ENCODE measurements at places on chromosomes 5 and 9.

- DNase-seq: no peak
These were observed 63.5 kb downstream of the MEF2C start for GRCh38 chr5:88819301-88819999.

- DNase-seq: no peak
These were observed 71.1 kb upstream of the FRRS1L start for GRCh38 chr9:109238125-109238524.

DNA sequence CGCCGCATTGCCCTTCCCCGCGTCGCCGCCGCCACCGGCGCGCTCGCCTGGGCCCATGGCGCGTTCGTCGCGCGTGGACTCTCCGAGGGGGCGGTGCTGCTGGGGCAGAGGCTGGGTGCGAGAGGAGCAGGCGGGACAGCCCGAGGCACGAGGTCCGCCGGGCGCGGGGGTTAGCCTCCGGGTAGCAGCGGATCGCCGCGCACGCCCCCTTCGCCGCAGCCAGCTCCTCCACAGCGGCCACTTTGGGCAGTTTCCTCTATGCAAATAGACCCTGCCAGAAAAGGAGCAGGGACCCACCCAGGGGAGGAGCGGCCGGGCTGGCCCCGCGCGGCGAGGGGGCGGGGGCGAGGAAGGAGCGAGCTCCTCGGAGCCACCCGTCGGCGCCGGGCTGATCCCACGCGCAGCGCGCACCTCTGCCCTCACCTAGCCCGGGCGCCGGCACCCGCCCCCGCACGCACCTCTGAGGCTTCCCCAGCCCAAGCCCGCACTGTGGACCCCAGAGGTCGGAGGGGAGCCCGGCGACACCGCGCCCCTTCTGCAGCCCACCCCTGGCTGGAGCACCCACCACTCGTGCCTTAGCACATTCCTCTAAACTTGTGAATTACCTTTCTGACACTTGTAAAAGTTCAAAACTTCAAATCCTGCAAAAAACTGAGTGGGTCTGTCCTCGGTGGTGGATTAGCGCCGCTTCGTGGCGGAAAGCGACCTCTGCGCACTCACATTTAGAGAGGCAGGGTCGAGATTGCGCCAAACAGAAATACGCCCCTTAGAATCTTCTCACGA is at the start of gene COL23A1:
Gene COL23A1 (minus strand): TSS at position 253 of the 783 bp plus-strand sequence.
- peak; percentile 42 for DNase-seq

- no peak for DNase-seq
These were observed 19.5 kb downstream of the TRIM32 start for GRCh38 chr9:116706310-116707290.

GRCh38 chr5:63164339-63164738 is 585.7 kb downstream of the LRRC70 start:
- no peak for DNase-seq

- no peak for DNase-seq
These were observed 117.0 kb upstream of the GNA14 start for GRCh38 chr9:77764894-77765780.

DNA sequence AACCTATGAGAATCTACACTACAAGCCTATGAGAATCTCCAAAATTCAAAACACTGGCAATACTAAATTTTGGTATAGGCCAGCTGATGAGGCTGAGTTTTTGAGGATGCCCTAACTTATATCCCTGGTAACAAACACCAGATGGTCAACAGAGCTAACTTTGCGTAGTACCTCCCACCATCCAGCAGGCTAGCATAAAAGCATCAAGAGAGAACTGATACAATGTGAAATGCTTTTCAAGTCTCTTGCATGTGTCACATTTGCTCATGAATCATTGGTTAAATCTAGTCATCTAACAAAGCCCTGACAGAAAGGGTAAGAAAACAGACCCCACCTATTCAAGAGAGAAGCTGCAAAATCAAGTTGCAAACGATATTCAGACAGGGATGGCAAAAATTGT is 1609.7 kb upstream of the CDH9 start:
- no peak for DNase-seq

GRCh38 chr5:2187687-2188086 is 305.0 kb upstream of the IRX4 start:
- DNase-seq: no peak

GRCh38 chr9:126009047-126009446 is 261.9 kb downstream of the PBX3 start:
- no peak for DNase-seq

DNA sequence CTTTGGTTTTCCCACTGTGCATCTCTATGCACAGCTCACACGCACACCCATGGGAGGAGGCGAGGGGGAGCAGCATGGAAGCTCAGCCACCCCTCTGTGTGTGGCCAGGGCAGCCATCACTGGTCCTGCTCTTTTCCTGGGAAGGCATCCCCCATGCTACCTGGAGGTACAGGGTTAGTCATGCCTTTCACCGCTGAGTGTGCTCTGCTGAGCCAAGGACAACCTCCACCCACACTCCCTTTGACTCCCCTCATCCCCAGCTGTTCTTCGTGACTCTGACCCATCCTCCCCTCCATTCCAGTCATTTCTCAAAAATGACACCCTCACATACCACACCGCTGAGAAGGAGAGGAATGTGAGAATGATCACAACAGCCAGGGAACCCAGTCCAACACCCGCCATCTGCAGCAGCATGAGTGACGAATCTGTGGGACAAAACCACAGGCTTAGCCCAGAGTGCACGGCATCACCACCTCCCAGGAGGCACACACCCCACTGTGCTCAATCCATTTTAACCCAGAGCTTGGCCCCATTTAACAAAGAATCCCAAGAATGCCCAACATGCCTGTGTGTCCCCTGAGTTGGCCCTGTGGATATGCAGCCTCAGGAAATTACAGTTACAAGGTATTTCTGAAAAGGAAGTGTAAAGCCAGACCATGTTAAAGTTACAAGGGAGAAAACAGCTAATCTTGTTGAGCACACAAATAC is 133.4 kb downstream of the SUSD1 start:
- no peak for DNase-seq

DNA sequence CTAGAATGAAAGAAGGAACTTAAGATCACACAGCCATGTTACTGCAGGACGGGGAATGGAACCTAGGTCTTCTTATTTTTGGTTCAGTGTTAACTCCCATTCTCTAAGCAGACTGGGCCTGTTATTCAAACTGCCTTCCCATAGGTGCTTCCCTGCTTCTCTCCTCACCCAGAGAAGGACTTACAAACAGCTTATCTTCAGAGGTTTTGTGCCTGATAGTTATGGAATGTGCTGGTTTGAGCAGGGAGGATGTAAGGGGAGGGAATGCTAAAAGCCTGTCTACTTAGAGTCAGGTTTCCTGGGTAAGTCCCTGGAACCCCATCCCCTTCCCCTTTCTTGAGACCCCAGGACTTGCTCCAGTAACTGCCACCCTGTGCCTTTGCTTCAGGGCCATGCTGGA is 4.2 kb upstream of the PSMD5 start:
- no peak for DNase-seq

- no peak for DNase-seq
These were observed 742.0 kb upstream of the RGMB start for GRCh38 chr5:98031496-98031895.

GRCh38 chr5:14742498-14742897 is 78.0 kb downstream of the OTULIN start:
- DNase-seq: no peak

DNA sequence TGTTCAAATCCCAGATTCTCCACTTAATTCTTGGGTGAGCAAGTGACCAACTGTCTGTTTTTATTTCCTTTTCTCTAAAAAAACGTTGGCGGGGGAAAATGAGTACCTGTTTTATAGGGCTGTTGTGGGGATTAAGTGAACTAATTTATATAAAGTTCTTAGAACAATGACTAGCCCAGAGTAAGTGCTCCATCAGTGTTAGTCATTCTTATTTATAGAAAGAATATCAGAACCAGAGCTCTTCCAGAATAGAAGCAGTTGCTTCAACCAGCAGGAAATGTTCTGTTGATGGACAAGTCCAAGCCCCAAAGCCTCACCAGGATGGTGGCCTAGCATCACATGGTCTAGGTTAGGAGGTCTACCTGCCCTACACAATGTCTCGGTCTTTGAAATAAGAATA is 379.2 kb downstream of the ACTL7B start:
- DNase-seq: no peak

- no peak for DNase-seq
These were observed 18.3 kb downstream of the ABO start for GRCh38 chr9:133256686-133257091.

- DNase-seq: no peak
These were observed 212.8 kb downstream of the NXNL2 start for GRCh38 chr9:88747768-88748167.

DNA sequence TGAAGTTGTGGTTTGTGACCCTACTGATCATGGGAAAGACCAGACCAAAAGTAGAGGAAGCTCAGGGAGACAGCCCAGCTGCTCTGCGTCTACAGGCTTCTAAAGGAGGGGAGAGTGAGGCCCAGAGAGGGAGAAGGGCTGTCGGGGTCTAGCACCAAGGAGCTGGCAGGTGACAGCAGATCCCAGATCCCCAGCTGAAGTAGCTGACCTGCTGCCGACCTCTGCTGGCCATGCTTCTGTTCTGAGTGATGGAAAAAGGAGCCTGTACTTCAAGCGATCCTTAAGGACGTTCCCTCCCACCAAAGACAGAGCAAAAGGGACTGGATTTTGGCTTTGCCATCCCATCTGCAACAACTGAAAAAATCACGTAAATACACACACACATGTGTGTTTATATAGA is 22.7 kb upstream of the QSOX2 start:
- no peak for DNase-seq

- DNase-seq: no peak
These were observed 12.8 kb upstream of the GNPDA1 start for GRCh38 chr5:142025637-142026036.

GRCh38 chr5:167472566-167473108 is 818.8 kb upstream of the WWC1 start:
- DNase-seq: no peak

- DNase-seq: no peak
These were observed 47.9 kb downstream of the DEPDC1B start for GRCh38 chr5:60651872-60652620.

GRCh38 chr5:170861917-170862766 is at the start of gene RANBP17:
TSS of gene RANBP17 (plus strand) at chr5:170862018.
- no peak for DNase-seq

- no peak for DNase-seq
These were observed 193.6 kb downstream of the DRD1 start for GRCh38 chr5:175250426-175250825.

DNA sequence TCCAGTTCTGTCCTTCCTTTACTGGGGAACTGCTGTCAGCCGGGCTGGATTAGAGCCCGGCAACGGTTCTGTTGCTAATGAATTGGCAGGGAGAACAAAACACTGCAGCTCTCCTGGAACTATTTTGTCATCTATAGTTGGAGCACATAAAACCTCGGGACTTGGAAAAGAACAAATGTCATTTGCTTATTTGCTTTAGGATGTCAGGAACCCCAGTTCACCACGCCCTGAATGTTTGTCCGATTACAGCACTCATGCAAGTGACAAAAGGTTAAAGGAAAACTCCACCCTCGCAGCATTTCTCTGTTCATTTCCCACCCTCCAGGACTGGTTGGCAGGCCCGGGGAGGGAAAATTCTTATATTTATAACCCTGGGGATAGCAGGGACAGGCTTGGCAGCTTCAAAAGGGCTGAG is 66.4 kb upstream of the PLPP1 start:
- no peak for DNase-seq

DNA sequence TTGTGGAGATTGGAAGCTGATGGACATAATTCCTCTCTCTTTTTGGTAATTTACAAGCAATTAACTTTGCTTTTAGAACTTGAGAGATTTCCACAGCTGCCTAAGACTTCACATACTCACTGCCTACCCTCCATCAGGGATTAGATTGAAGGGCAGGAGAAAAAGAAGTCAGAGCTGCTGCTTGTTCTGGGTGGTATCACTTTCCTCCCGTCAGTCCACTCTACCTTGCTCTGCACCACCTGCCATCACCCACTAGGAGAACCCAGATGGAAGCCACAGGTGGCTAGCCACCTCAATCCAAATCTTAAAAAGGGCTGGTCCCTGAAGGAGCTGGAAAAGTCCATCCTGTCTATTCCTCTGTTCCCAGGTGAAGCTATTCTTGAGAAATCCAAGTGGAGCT is 10.5 kb downstream of the IRF1 start:
- no peak for DNase-seq

DNA sequence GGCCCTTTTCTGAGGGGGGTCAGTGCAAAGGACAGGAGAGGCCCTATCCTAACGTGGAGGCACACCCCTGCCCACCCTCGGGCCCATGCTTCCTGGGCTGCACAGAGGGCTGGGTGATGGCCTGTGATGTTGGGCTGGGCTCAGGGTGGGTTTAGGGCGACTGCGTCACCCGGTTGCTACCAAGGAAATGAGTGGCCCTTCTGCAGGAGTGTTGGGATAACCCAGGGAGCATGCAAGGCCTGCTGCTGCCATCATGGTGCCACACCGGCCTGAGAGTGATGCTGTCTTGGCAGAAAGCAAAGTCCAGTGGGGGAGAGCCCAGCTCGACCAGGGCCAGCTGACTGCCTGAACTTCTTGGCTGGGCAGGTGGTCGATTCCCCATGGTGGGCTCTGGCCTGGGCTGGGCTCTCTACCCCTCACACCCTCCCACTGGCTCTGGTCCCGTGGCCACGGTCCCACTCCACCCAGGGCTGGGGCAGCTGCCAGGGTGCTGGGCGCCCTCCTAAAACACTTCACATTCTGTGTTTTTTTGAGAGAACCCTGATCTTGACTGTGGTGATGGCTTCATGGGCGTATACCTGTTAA is 21.5 kb upstream of the MRNIP start:
- DNase-seq: no peak

GRCh38 chr9:102922526-102922925 is 72.6 kb upstream of the CYLC2 start:
- DNase-seq: no peak

DNA sequence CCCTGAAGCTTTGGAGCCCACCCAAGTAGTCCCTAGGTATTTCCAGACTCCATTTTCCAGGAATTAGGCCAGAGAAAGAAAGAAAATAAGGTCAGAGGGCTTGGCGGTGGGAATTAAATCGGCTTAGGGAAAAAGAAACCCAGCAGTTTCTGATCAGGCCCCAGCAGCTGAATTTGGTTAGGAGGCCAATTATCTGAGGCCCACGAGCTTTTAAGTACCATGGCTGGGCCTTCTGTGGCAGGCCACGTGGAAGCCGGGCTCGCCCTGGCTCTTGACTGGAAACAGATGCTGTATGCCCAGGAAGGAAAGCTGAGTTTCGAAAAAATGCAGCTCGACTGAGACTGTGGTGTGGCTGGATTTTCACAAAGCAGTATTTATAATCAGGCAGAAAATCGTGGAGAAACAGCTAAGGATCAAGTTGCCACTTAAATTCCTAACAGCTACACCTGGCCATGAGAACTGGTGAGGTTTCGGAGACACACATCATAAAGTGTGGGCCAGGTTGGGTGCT is 75.1 kb upstream of the PANK3 start:
- no peak for DNase-seq

GRCh38 chr5:97606531-97606930 is 423.5 kb upstream of the RIOK2 start:
- DNase-seq: no peak

GRCh38 chr5:61755726-61756222 is 423.7 kb downstream of the ZSWIM6 start:
- DNase-seq: no peak

All from stimulated activated CD4-positive, alpha-beta T cell treated with anti-CD3 and anti-CD28 coated beads, Interleukin-4, amount 100 ng/mL, for 4 hours (primary cell).